K562 (cell line): ENCODE measurements at places on chromosomes 16 and 17.

GRCh38 chr17:51888816-51889215 lies 269.7 kb downstream of the CA10 start:
- DNase-seq = no peak

DNA sequence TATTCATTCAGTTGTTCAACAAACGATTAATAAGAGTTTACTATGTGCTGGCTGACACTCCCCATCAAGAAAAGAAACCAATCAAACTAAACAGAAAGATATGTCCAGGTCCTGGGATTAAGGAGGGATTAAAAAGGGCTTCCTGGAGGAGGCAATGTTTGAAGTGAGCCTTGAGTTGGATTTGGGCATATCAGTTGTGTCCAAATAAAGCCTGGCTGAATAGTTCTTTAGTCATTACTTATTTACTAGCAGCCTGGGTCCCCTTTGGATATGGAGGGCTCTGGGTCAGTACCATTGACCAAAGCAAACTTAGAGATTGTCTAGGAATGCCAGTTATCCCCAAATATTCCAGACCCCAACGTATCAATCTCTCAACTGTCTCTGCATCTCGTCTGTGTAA lies 117.7 kb downstream of the COPRS start:
- DNase-seq = no peak

GRCh38 chr16:2478279-2478678 lies 3.4 kb downstream of the TBC1D24 start:
- no peak for DNase-seq

GRCh38 chr16:27109666-27110523 lies 43.2 kb downstream of the C16orf82 start:
- DNase-seq = peak; percentile 83

DNA sequence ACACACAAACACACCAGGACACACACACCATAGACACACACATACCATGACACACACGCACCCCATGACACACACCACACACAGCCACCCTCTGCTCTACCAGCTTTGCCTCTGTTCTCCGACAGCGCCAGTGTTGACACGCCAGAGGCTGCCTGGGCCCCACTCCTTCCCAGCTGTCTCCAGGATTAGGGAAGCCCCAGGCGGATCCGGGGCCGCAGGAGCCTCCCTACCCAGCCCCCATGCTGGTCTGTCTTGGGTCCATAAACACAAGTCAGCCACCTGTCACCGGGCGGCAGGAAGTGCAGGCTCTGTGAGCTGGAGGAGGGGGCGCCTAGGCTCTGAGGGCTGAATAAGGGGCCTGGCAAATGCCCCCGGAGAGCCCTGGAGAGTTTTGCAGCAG lies 10.5 kb downstream of the TBC1D16 start:
- no peak for DNase-seq

DNA sequence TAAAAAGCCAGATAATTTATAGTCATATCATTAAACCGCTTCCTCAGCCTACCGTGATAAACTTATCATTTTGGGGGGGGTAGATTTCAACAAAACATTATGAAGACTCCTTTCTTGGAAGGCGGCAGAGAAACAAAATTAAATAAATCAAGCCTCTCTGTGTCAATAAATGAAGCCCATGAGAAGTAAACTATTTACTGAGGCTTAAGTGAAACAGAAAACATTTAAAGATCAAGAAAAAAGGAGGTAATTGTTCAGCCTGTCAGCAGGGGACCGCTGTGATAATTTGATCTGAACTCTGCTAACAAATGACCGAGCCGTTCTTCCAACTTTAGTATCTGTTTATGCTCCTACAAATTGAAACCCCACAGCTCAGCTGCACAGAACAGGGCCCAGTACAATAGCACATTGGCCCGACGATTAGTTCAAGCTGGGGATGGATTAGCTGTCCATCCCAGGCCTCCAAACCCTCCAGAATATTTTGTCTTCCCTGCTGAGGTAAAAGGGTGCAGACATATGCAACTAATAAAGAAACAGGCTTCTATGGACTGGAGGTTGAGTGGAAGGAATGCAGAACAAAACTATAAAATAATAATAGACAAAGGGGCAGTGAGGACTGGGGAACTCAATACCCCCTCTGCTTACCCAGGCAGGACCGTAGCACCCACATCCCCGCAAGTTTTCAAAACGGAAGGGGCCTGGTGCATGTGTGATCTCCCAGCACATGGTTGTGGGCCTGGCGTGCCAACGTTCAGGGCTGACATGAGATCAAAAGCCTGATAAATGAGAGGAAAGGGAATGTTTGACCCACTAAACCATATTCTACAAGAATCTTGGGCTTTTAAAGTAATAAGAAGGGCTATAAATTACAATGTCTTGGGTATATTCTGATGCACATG lies 298.1 kb upstream of the IRX5 start:
- no peak for DNase-seq

GRCh38 chr17:12282056-12282455 lies 261.4 kb downstream of the MAP2K4 start:
- no peak for DNase-seq

- DNase-seq = no peak
Observed at GRCh38 chr17:55453839-55454557, 32.4 kb upstream of the MMD start.

GRCh38 chr16:27670071-27670810 lies 120.3 kb downstream of the KATNIP start:
- DNase-seq = no peak

GRCh38 chr16:55668340-55669281 lies 12.8 kb downstream of the SLC6A2 start:
- DNase-seq = no peak

GRCh38 chr17:13292291-13292690 lies 274.5 kb upstream of the ELAC2 start:
- no peak for DNase-seq

GRCh38 chr17:61645920-61646319 lies 54.9 kb upstream of the NACA2 start:
- DNase-seq = no peak

DNA sequence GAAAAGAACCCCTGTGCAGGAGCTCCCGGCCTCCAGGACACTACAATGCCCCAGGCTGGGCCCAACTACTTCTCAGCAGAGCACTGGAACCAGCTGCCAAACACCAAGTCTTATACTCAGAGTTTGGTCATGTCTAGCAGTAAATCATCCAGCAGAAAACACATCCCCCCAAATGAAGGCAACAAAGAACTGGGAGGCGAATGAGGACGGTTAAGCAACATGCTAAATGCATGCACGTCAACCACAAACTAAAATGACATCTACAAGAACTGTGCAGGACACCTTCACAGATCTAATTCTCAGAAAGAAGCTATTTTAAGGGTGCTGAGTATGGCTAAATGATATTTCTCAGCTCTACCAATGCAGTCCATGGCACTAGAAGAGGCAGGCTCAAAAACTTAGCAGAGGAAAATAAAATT lies 7.6 kb upstream of the IRX5 start:
- no peak for DNase-seq

DNA sequence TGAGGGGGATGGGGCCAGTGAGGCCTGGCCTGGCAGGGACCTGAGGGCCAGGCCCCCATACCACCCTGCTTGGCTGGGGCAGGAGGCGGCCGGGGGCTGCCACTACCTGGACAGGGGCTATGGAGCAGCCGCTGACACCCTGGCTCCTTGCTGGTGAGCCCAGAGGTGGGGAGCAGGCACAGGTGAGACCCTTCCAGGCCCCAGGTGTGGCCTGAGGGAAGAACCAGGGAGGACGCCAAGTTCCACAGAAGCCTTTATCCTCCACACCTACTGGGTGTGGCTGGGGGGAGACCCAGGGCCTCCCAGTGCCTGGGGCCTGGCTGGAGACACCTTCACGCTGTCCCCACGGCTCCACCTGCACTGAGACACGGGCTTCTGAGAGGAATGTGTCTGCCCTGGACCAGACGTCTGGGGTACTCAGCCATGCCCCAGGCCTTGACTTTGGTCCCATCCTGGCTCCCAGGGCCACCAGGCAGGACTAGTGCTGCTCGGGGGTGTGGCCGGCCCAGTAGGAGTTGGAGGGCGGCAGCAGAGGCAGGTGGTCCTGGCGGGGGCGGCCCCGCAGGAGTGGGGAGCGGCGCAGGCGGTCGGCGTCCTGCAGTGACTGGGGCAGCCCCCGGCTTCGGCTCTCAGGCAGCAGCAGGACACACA lies 4.7 kb downstream of the SLC22A31 start:
- DNase-seq = no peak
